ENCODE measurements at places on chromosomes 1 and 21. TPM values are rescaled to one million over a fixed set of nuclear protein-coding genes. Genes with fewer than 3 reads are reported as not detected.

FCRLB gene
- total RNA-seq, result 0.35 TPM

CHRM3 gene
- total RNA-seq, result 1.5 TPM

HRNR gene
- not detected for total RNA-seq

CDC42SE1 gene
- total RNA-seq, result 28.2 TPM

ARHGEF16 gene
- total RNA-seq, result 0.46 TPM

KIRREL1 gene
- 14.4 TPM for total RNA-seq

DNAH14 gene
- 3.1 TPM for total RNA-seq

PAQR6 gene
- total RNA-seq, result not detected

DNA sequence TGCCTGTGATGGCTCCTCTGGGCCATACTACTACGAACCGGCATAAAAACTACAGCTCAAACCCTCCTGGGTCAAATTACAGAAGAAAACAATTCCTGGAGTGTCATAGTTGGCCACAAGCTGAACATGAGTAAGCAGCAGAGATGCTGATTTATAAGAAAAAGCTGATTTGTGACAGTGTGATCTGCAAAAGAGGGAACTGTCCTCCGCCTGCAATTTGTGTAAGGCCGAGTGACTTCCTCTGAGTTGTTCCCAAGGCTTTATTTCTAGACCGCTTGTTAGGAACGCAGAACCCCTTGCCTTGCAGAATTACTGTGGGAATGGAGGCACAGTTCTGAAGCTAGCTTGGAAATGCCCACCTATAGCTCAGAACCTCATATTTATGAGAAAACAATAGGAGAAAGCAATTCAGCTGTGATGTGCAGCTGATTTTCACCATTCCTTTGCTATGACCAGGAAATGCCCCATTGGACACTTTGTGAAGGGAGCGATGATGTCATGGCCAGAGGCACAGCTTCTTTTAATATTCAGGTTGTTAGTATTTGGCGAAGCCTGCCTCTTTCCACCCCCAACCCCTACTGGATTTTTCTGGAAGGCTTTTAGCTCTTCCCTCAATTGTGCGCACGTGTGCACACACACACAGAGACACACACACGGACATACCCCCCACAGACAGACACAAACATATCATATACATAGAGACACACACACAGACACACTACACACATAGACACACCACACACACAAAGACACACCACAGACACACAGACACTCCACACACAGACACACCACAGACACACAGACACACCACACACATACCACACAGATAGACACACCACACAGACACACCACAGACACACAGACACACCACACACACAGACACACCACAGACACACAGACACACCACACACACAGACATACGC, 47.6 kb downstream of the IER5 start:
- no peak overlapping the region for H3K4me3 ChIP-seq
- H3K27me3 ChIP-seq, result no peaks in the 10 kb centered on the region
- no peak overlapping the region for H3K27ac ChIP-seq
- H3K36me3 ChIP-seq, result no peaks in the 10 kb centered on the region

GRCh38 chr1:1200876-1201810, 5.2 kb downstream of the TNFRSF18 start:
- H3K27ac ChIP-seq, result peak overlapping the region; percentile 67
- DNase-seq, result peak; percentile 59
- H3K4me3 ChIP-seq, result peak overlapping the region; percentile 26
- H3K27me3 ChIP-seq, result peaks cover 44% of the 10 kb centered on the region

DNA sequence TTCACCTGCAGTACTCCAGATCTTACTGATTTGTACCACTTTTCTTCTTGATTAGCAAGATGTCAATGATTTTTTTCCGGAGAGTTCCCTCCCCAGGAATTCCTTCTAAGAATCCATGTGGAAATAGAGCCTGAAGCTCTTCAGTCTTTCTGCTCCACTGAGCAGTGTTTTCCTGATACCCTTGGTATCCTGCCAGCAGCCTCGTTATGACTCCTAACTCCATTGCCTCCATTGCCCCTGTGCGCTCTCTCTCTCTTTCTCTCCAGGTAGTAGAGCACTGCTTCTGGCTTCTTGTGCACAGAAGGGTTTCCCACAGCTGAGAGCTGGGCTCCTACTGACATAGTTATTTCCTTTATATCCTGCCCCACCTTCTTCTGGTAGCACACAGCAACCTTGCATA, 12.2 kb downstream of the UBE2U start:
- no peak overlapping the region for H3K4me3 ChIP-seq
- no peak for DNase-seq
- H3K27ac ChIP-seq, result no peak overlapping the region
- H3K27me3 ChIP-seq, result no peaks in the 10 kb centered on the region
- no peaks in the 10 kb centered on the region for H3K4me1 ChIP-seq
- no peaks in the 10 kb centered on the region for H3K36me3 ChIP-seq

- no peak overlapping the region for H3K27ac ChIP-seq
- no peak for DNase-seq
- H3K4me1 ChIP-seq, result no peaks in the 10 kb centered on the region
- peaks cover 32% of the 10 kb centered on the region for H3K36me3 ChIP-seq
- no peak overlapping the region for H3K4me3 ChIP-seq
- no peaks in the 10 kb centered on the region for H3K27me3 ChIP-seq
These were observed 23.6 kb downstream of the COA6 start for GRCh38 chr1:234396871-234397270.

- no peak for DNase-seq
- no peak overlapping the region for H3K27ac ChIP-seq
- no peaks in the 10 kb centered on the region for H3K36me3 ChIP-seq
- H3K27me3 ChIP-seq, result no peaks in the 10 kb centered on the region
- H3K4me1 ChIP-seq, result no peaks in the 10 kb centered on the region
- no peak overlapping the region for H3K4me3 ChIP-seq
These were observed 170.8 kb downstream of the EDEM3 start for GRCh38 chr1:184583849-184584248.

DNA sequence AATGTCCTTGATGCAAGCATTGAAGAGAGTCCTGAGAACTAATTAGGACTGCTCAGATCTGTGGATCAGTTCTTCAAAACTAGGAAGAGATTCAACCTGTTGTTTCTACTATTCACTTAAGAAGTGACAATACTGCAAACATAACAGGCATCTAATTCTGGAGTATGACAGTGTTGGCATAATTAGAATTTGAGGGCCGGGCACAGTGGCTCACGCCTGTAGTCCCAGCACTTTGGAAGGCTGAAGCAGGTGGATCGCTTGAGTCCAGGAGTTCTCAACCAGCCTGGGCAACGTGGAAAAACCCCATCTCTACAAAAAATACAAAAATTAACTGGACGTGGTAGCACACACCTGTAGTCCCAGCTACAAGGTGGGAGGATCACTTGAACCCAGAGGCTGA, 8.0 kb upstream of the FOXJ3 start:
- no peaks in the 10 kb centered on the region for H3K27me3 ChIP-seq
- DNase-seq, result no peak
- no peak overlapping the region for H3K4me3 ChIP-seq
- H3K36me3 ChIP-seq, result no peaks in the 10 kb centered on the region
- no peaks in the 10 kb centered on the region for H3K4me1 ChIP-seq
- no peak overlapping the region for H3K27ac ChIP-seq

GRCh38 chr1:119075614-119076013, 64.8 kb downstream of the WARS2 start:
- no peaks in the 10 kb centered on the region for H3K27me3 ChIP-seq
- H3K4me3 ChIP-seq, result no peak overlapping the region
- H3K4me1 ChIP-seq, result no peaks in the 10 kb centered on the region
- DNase-seq, result no peak
- no peak overlapping the region for H3K27ac ChIP-seq

GRCh38 chr1:27650539-27651175, 15.7 kb upstream of the FGR start:
- H3K27me3 ChIP-seq, result no peaks in the 10 kb centered on the region
- H3K36me3 ChIP-seq, result no peaks in the 10 kb centered on the region
- DNase-seq, result no peak
- H3K4me3 ChIP-seq, result no peak overlapping the region

DNA sequence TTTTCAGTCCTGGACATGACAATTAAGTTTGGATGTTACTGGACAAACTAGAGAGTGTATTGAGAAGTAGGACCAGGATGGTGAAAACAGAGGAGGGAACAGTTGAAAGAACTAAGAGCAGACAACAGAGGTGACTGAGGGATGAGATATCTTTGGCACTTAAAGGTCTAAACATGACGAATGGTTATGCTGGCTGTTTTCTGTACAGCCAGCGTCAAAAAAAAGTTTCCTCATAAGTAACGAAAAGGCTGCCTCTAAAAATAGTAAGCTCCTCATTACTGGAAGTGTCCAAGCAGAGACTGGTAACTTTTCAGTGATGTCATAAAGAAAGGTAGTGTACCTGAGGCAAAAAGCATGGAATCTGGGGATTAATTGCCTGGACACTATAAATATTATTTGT, 35.2 kb upstream of the AK4 start:
- no peaks in the 10 kb centered on the region for H3K27me3 ChIP-seq
- H3K27ac ChIP-seq, result no peak overlapping the region
- no peak for DNase-seq
- H3K36me3 ChIP-seq, result no peaks in the 10 kb centered on the region
- no peak overlapping the region for H3K4me3 ChIP-seq

DNA sequence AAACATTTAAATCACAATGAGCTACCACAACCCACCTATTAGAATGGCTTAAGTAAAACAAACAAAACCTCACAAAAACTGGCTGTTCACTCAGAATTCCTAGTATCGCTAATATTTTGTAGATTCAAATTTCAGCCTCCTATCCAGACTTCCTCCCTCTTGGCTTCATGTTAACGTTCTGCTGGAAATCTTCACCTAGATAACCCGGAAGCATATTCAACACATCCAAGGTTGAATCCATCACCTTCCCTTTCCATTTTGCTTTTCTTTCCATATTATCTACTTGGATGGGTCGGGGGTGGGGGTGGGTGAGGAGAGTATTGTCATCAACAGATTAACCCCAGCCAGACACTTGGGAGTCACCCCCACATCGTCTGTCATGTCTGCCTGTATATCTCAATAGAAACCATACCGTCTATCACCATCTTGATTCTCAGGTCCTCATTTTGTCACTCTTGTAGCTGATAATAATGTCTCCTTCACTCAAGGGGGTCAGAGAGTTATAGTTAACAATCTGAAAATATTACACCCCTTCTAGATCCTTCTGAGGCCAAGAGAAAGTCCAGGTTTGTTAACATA, 1.7 kb upstream of the DPH5 start:
- no peak for DNase-seq
- peaks cover 16% of the 10 kb centered on the region for H3K4me1 ChIP-seq
- H3K36me3 ChIP-seq, result no peaks in the 10 kb centered on the region
- no peak overlapping the region for H3K4me3 ChIP-seq
- no peaks in the 10 kb centered on the region for H3K27me3 ChIP-seq
- H3K27ac ChIP-seq, result no peak overlapping the region

GRCh38 chr1:93021539-93022134, 57.4 kb upstream of the MTF2 start:
- no peaks in the 10 kb centered on the region for H3K36me3 ChIP-seq
- DNase-seq, result no peak
- H3K4me1 ChIP-seq, result no peaks in the 10 kb centered on the region
- no peak overlapping the region for H3K4me3 ChIP-seq

DNA sequence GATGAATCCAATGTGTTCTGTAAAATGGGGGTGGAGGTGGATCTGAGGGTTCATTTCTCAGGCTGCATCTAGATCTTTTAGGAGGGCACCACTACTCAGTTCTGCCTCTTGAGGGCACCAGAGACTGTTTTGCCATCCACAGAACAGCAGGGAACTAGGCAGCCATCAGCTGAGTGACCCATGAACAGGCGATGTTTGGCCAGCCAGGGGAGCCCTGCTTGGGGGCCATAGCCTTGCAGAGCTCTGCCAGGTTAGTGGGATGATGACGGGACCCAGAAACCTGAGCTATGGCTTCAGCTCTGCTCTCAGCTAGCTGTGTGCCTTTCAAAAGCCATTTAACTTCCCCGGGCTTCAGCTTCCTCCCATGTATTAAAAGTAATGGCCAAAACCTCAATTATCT, 13.4 kb upstream of the NOS1AP start:
- peak; percentile 56 for DNase-seq
- H3K36me3 ChIP-seq, result no peaks in the 10 kb centered on the region
- H3K4me1 ChIP-seq, result no peaks in the 10 kb centered on the region

GRCh38 chr1:164969253-164969652, 387.3 kb downstream of the LMX1A start:
- H3K36me3 ChIP-seq, result no peaks in the 10 kb centered on the region
- H3K27ac ChIP-seq, result no peak overlapping the region

GRCh38 chr1:239368436-239369109, 17.8 kb upstream of the CHRM3 start:
- no peak overlapping the region for H3K4me3 ChIP-seq
- no peaks in the 10 kb centered on the region for H3K27me3 ChIP-seq
- H3K36me3 ChIP-seq, result no peaks in the 10 kb centered on the region

Measured in heart left ventricle (tissue), 16 donors.